ENCODE measurements at places on chromosomes 4 and X.
A peak's percentile ranks its signal among the peaks of the same experiment; 100 is the strongest.

DNA sequence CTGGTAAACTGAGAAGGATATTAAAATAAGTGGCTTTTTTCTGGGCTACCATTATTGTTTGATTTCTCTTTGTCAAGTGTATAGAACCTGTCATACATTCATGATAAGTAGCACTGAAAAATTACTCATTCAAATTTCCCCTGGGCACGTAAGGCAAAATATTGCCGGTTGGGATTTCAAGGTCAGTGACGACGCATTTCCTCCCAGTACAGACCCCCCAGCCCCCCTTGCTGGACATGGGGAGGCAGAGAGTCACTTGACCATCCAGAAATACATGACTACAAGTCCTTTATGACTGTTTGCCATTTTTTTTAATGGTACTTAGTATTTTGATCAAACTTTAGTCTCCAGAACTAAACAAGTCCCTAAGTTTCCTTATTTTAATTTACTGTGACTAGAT is 6.8 kb upstream of the MND1 start:
- no peak for DNase-seq

- no peak for DNase-seq
Observed at GRCh38 chr4:2887343-2887742, 43.7 kb downstream of the ADD1 start.

- DNase-seq, result peak; percentile 62
Observed at GRCh38 chr4:185210102-185210981, 944 bp downstream of the SNX25 start.

- DNase-seq, result no peak
Observed at GRCh38 chrX:7225338-7225737, 77.4 kb upstream of the PUDP start.

DNA sequence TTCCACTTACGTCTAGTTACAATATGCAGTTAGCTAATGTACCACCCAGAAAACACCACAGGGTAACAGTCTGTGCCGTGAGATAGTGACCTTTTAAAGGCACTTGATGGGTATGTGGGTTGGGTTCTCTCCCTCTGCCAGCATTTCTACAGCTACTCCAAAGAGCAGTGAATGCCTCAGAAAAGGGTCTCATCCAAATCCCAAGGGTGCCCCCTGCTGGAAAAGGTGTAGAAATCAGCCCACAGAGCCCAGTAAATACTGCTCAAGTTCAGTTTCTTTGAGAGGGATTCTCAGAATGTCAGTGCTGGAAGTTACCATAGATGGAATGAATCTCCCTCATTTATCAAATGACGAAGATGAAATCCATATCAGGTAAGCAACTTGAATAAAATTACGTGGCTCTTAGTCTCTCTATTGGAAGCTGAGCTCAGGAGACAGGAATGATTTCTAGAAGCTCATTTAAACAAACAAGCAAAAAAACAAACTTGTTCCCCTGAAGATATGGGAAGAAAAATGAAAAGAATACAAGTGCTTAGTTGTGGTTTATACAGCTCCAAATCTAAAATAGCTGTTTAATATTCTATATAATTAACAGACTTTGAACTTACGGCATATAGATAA is 9.5 kb downstream of the RNF175 start:
- peak; percentile 77 for DNase-seq

- no peak for DNase-seq
Observed at GRCh38 chr4:83692028-83692427, 156.1 kb downstream of the GPAT3 start.

Data from iPS-NIHi11 (cell line).